ENCODE measurements at places on chromosomes 5 and 9. TPM values are rescaled to one million over a fixed set of nuclear protein-coding genes. Genes with fewer than 3 reads are reported as not detected.

Gene PCDHGC4
- 6.0 TPM for total RNA-seq

Gene HAVCR1
- 0.17 TPM for total RNA-seq

Gene NMUR2
- not detected for total RNA-seq

Gene SUSD1
- 18.8 TPM for total RNA-seq

Gene ANKRD20A1
- 0.73 TPM for total RNA-seq

Gene CBY3
- not detected for total RNA-seq

Gene SLC22A4
- 3.0 TPM for total RNA-seq

Gene SMIM23
- total RNA-seq, result not detected

Gene MED10
- total RNA-seq, result 11.7 TPM

Gene CEP72
- 3.6 TPM for total RNA-seq

Gene CMBL
- total RNA-seq, result 12.8 TPM

Gene CTNND2
- total RNA-seq, result not detected

Gene TIMD4
- total RNA-seq, result not detected

Gene RAI14
- 107 TPM for total RNA-seq

Gene BSPRY
- not detected for total RNA-seq

Gene ALDH1A1
- total RNA-seq, result 10.8 TPM

Gene NR5A1
- not detected for total RNA-seq

Measured in smooth muscle cell of trachea (primary cell).